AG09309 (cell line): ENCODE measurements at places on chromosomes 5 and 9.

- no peak for DNase-seq
Measured at GRCh38 chr9:93709600-93710369, 133.4 kb downstream of the PHF2 start.

GRCh38 chr5:430214-430925 lies 12.6 kb upstream of the EXOC3 start:
- DNase-seq: no peak

GRCh38 chr9:70519912-70520724 lies 105.7 kb upstream of the KLF9 start:
- no peak for DNase-seq

DNA sequence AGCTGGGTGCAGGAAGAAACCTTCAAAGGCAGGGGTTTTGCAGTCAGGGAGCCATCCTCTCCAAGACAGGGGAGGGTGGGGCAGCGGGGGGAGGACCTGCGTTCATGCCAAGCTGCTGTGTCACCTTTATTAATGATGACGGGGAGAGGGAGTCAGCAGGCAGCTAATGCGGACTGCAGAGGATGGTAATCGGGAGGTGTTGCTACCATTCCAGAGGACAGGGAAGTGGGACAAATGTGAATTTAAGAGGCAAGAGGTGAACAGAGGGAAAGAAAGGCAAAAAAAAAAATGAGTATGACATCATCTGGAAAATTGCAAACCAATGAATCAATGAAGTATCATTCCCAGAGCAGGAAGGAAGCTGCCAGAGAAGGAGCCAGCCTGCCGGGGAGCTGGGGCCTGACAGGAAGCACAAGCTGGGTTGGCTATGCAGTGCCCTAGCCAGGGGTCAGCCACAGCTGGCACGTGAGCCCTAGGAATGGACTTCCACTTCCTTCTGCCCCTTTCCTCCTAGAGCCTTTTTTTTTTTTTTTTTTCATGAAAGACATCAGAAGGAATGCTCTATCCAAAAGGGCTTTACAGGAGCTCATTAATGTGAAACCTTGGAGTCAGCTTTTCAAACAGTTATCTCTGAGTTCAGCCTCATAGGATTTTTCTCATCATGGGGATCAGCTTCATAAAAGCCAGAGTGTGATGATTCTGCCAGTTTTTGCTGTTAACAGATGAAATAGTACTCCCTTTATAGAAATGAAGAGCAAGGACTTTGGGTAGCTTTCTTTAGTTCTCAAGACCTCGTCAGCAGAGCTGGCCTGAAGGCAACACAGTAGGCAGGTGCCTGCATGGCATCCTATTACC lies 9.2 kb downstream of the INSYN2B start:
- DNase-seq: peak; percentile 27

GRCh38 chr5:166781737-166782136 lies 1509.7 kb upstream of the WWC1 start:
- DNase-seq: no peak

DNA sequence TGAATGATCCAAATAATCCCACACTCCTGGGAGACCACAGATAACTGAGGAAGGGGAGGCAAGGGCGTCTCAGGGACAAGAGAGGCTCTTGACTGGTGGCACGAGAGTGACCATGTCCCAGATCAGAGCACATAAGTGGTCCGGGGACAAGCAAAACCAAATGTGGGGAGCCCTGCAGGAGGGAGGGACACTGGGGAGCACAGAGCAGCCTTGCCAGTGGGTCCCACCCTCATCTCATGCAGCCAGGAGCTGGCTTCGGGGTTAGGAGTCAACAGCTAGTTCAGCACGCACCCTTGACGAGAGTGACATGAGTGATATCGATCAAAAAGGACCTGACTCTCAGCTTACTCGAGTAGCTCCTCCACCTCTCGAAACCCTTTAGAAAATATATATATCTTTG lies 16.5 kb upstream of the UBE2QL1 start:
- no peak for DNase-seq

DNA sequence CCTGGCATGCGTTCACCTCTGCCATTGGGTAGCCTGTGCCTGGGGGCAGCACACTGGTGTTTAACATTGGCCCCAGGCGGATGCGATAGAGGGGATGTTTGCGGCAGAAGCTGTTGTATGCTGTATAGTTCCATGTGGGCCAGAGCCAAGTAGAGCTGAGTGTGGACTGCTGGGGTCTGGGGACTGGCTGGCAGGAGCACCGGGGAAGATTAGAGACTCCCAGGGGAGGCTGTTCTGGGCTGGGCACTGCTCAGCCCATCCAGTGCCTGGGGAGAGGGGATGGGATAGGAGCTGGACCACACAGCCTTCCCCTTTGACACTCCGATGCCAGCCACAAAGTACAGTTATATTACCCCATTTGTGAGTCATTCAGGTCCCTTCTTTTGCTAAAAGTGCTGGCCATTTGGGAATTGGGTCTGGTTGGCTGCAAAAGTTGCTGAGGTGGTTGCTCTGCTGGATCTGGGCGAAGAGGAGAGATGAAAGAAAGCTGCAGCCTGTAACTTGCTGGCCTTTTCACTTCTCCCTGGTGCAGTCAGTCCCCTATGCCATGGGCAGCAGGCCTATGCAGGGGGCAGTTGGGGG lies 73.8 kb downstream of the RGS3 start:
- DNase-seq: no peak

DNA sequence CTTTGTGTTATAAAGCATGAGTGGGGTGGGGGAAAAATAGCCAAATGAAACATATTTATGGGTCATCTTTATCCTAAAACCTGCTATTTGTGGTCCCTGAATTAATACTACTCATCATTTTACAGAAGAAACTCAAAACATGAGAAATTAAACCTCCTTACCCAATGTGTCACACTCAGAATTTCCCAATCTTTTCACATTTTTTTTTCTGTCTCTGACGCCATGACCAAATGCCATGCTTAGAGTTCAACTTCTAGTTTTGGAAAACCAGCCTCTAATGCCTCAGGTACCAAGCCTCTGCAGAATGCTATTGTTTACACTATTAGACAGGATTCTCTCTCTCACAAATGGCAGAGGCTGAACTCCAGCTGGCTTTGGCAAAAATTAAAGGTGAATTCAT lies 505.5 kb upstream of the WWC1 start:
- no peak for DNase-seq

- no peak for DNase-seq
Measured at GRCh38 chr5:35229076-35230037, 930 bp downstream of the PRLR start.

GRCh38 chr9:22009506-22009867 lies 382 bp upstream of the CDKN2B start:
- no peak for DNase-seq

DNA sequence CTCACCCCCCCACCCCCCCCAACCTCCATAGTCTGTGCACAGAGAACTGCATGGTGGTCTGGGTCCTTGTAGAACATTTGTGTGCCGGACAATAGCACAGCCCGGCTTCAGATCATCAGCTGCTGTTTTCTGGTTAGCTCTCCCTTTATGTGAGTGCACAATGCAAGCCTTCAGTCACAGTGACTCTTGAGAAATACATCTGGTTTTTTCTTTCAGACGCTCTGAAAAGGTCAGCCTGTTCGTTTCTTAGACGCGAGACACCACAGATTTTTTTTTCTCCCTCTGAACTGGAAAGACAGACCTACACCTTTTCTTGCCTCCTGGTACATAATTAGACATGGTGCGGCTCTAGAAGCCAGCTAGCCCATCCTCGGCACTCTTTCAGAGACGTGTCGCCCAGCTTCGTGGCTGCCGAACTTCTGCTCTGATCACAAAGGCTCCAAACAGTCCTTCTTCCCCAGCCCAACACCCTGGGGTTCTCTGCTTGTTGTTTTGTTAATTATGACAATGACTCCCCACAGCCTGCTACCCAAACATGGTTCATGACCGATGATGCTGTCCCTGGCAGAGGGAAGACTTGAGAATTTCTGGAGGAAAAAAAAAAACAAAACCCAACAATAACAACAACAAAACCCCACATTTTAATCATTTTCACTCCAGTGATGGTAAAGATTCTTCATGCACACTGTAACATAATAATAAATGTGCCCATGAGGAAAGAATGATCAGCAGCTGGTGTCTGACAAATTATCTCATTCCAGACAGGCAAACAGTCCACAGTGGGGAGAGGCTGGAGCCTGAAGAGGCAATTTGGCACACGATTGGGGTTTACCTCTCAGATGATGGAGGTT lies 241.4 kb upstream of the ZNF462 start:
- DNase-seq: no peak

GRCh38 chr9:5425006-5425628 lies 12.6 kb downstream of the PLGRKT start:
- no peak for DNase-seq

DNA sequence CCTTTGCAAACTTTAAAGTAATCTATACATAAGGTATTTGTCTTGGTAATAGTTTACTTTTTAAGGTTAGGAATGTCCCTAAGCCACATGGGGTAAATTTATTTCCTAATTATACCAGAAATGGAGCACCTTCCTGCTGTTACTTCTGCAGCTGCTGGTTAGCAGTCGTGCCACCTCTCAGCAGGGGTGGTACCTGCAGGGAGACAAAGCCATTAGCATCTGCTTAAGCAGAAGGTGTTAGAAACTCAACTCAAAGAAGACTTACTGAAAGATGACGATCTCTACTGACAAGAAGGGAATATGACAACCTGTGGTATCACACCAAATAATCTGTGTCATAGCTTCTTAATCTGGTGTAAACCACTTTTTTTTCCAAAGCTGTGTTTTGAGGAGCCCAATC lies 173.7 kb downstream of the BRINP1 start:
- DNase-seq: no peak

DNA sequence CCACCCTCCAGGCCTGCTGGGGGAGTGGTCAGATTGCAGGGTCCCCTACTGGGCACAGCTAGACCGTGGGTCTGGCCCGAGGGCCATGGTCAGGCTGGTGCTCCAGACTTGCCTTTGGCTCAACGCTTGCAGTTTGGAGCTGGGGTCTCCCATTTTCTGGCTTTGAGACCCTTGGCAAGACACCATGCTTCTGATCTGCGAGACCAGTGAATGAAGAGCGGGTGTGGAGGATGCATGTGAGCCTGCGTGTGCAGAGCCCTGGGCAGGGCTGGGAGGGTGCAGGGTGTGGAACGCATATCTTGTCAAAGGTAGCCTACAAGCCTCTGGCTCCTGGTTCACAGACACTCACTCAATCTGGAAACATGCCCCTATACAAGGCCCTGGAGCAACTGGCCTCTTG lies 6.1 kb upstream of the MRNIP start:
- DNase-seq: no peak

DNA sequence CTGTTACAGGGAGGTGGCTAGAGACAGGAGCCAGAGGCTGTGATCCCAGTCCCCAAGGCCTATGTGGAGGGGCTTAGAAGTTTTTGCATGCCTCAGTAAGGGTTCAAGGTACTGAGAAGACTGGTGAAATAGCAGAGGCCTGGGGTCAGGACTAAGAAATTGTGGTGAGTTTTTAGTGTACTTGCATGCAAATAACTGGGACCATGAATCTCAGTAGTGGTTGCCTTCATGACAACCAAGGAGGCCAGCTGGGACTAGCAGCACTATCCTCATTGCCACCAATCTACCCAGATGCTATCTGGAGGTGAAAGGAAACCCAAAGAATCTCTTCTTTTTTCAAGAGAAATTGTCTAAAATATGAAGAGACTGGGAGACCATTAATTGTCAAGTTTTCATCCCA lies 395.1 kb downstream of the CETN3 start:
- no peak for DNase-seq

- DNase-seq: no peak
Measured at GRCh38 chr5:93599399-93600120, 16.5 kb downstream of the NR2F1 start.
